ENCODE measurements at places on chromosomes 2 and 18.

DNA sequence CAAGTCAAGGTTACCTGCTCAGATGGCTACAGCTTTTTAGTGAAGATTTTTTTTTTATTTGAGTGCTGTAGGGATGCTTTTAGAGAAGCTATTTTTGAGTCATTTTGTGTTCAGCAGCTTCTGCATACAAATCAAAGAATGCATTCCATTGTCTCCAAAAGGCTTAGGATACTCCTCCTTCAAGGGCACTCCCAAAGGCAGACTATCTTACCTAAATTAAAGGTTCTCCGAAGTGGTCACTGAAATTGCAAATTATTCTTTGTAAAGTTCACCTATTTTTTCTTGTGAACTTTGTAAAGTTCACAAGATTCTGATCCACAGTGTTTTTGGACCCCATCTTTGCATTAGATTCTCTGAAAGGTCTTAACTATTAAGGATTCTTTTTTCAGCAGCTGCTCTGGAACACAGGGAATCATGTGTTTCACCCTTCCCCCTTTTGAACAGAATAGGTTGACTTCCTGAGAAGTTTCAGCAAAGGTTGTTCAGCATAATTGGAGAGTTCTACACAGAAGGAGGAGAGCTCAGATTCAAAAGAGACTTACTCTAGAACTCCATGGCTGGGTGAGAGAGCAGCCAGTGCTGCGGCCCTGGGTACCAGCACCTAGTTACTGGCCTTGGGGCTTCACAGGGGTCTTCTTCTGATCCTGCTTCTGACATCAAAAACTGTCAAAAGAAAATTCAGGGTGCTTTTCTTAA, 14.5 kb downstream of the CLIP4 start:
- no peak for DNase-seq

DNA sequence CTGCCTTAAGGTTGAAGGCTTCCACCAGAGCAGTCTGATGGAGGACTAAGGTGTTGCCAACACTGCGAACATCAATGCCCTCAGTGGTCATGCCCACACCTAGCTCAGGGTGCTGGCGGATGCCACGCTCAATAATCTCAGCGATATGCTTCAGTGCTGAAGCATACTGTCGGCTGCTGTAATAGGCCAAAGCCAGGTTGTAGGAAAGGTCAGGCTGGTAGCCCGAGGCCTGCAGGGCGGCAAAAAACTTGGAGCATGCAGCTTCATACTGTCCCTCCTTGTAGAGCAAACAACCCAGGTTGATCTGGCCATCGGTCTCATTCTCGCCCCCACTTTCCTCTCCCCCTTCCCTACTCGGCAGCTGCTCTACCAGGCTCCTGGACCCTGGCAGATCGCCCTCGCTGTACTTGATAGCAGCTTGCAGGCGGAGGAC, 159.4 kb downstream of the AGPS start:
- DNase-seq = no peak

DNA sequence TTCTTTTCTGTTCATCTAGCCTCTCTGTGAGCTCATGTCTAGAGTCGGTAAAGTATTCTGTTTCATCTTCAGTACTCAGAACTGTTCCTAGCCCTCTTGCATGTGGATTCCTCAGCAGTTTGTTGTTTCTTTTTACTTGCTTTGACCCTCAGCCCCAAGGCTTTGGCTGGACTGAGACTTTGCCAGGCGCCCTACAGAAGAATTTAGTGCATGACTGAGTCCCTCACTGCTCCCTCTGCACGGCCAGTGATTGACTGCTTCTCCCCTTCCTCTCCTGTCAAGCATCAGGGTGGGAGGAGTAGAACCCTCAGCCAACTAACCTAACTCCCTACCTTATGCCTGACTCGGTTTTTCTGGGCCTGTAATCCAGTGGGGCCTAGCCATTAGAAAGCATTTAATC, 109.8 kb downstream of the ESCO1 start:
- DNase-seq = no peak

GRCh38 chr2:108315444-108315934, 26.8 kb downstream of the SULT1C2 start:
- DNase-seq = no peak

GRCh38 chr2:20540587-20541293, 93.9 kb downstream of the RHOB start:
- no peak for DNase-seq

GRCh38 chr18:6056171-6056910, 161.0 kb upstream of the TMEM200C start:
- DNase-seq = no peak

- no peak for DNase-seq
Observed at GRCh38 chr2:229779650-229780049, 65.3 kb upstream of the DNER start.

DNA sequence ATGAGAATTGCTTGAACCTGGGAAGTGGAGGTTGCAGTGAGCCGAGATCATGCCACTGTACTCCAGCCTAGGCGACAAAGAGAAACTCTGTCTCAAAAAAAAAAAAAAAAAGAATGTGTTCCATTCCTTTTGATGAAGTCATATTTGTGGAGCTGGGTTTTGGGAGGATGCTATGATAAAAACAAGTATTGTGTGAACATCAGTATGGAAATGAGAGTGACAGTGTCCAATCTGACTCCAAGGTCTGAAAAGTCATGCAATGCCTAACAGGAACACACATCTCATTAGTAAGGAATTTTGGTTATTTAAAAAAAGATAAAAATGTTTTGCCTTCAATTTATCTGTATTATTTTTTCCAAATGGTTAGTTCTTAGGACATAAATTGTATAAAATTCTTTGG, 11.8 kb downstream of the GCFC2 start:
- no peak for DNase-seq

GRCh38 chr18:22040533-22040932, 128.9 kb upstream of the GATA6 start:
- DNase-seq = no peak

- no peak for DNase-seq
Observed at GRCh38 chr18:74937291-74937690, 271.6 kb downstream of the PTGR3 start.

GRCh38 chr2:58715344-58715743, 474.2 kb upstream of the FANCL start:
- no peak for DNase-seq

DNA sequence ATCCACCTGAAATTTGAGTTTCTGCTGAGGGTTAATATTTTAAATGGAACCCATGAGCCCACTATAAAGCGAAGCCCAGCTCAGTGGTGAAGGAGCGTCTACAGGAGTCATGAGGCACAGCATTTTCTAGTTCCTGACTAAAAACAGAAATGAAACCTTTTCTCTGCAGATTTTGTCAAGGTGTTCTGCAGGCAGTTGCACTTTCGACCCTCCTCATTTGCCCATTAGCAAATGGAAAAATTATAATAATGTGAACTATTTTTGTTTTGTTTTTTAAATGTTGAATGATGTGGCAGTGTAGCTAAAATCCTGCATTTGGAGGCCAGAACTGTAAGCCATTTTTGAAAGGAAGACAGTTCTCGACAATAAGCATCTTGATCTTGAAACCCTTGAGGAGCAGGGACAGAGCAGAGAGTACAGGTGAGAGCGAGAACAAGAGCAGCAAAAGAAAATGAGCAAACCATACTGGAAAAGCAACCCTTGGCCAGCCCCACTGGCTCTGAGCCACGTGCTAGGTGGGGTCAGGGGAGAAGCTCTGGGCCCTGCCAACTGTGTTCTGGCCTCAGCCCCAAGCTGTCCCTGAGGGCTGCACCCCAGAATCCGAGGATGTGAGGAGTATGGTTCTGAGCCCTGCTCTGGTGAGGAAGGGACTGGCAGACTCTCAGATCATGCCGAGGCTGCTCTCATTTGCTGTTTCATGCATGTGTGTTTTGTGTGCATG, 26.4 kb upstream of the COPS8 start:
- DNase-seq = no peak

GRCh38 chr18:77096936-77097886, 35.4 kb downstream of the MBP start:
- no peak for DNase-seq

DNA sequence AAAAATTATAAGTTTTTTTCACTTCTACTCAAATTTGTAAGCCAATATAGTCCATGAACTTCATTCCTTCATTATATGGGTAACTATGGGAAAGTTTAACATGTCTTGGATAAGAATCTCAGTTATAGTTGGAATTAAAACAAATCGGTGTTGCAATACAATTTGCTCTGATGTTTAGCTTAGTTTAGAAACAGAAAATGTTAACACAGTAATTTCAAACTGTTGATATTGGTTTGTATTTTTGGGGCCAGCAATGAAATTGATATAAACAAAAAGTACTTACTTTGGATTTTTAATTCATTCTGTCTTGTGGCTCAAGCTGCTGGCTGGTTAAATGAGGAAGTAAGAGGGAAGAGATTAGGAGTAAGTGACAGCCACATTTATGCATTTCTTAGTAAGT, 368.5 kb upstream of the NT5C1B start:
- no peak for DNase-seq

- DNase-seq = no peak
Observed at GRCh38 chr2:157848213-157848612, 27.9 kb downstream of the ACVR1 start.

GRCh38 chr2:68126561-68126960, 31.1 kb upstream of the PNO1 start:
- DNase-seq = no peak

GRCh38 chr2:127000937-127001336, 102.2 kb downstream of the TEX51 start:
- no peak for DNase-seq

GRCh38 chr18:38456253-38456652, 890.7 kb upstream of the CELF4 start:
- no peak for DNase-seq

- no peak for DNase-seq
Observed at GRCh38 chr2:213696442-213696841, 412.2 kb downstream of the SPAG16 start.

DNA sequence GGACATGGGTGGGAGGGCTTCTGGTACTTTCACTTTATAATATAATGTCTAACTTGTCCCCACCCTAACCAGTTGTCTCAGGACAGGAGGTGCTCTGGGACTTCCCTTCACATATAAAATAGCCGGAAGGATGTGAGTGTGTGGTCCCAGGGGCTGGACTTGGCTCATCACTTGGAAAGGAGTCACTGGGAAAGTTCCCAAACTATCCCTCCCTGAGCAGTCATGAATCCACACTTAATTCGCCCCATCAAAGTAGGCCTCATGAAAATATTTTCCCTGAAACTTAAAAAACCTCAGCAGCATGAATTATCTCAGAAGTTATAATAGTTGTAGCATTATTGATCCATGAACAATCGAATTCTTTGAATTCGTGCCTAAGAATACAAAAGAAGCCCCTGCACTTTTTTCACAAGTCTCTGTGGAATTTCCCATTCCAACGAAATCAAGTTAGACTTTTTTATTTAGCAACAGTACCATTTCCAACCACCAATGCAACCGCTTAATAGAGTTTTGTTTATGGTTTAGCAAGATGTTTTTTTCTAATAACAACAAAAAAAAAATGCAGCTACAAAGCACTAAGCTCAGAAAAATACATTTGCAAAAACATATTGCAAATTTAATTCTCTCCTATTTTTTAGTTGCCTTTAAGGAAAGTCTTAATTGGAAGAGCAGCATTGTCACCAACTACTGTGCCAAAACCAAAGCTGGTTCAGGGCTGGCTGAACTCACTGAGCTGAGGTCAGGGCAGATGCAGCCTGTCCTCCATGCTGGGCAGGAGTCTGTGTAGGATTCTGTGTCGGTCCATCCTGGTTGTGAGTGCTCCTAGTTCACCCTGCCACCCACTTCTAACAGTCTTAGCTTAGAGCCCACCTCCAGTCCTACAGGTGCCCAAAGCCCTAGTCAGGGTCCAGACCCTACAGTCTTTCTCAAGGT, 68.8 kb upstream of the SPTBN1 start:
- DNase-seq = no peak

- no peak for DNase-seq
Observed at GRCh38 chr2:28403370-28403956, 10.8 kb downstream of the FOSL2 start.

GRCh38 chr2:241774419-241775222, 2.0 kb upstream of the GAL3ST2 start:
- DNase-seq = no peak

GRCh38 chr2:42141687-42142546, 27.2 kb upstream of the EML4 start:
- no peak for DNase-seq

DNA sequence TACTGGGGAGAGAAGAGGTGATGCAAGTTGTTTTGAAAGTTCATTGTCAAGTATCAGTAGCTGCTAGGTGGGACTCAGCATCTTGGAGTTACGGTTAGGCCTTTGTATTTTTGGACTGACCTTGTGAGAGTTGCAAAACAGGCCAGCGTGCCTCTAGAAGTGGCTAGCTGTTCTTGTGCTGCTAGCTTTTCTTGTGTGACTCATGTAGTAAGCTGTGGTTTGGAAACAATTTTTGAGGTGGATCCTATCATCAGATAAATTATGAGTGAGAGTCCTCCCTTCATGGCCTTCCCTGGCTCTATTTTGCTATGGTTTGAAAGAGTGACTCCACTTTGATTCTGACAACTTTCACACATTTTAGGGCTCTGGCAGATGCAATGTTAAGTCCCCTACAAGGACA, 409.2 kb upstream of the HS6ST1 start:
- DNase-seq = no peak

GRCh38 chr2:1024981-1025380, 74.3 kb downstream of the SNTG2 start:
- DNase-seq = no peak

GRCh38 chr2:167859676-167860075, 387.7 kb downstream of the STK39 start:
- DNase-seq = no peak

- no peak for DNase-seq
Observed at GRCh38 chr2:161881465-161881864, 192.6 kb downstream of the DPP4 start.

DNA sequence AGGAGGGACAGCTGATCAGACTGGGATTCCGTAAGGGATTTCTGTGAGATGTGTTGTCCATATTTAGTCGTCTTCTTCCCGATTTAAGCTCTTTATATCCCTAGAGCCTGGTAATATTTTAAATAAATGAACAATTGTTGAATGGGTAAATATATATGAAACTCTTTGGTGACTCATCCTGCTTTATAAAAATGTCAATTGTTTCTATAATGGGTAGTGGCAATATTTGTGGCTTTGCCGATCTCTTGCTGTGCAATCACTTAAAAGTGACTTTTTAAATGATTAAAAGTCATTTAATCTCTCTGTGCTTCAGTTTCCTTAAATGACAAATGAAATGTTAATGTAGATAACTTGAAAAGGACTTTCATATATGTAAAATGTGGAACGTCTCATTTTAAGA, 339.2 kb downstream of the RNF144A start:
- DNase-seq = no peak

- DNase-seq = no peak
Observed at GRCh38 chr18:12929477-12930083, 18.2 kb upstream of the SEH1L start.

DNA sequence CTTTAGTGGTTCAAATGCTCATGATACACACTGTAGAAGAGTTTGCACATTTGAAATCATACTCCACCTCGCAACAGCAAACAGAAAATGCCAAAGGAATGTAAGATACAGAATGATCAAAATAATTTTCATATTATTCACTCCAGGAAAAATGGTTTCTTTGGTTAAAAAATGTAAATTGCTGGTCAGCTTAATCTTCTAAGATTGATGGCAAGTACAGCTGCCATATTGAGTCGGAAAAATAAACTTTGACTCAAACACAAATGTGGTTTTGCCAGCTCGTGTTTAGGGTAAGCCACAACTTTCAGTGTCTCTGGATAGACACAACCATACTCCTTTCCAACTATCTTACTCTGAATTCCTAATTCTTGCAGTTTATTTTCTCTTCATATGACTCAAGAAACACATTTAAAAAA, 154.9 kb upstream of the SMIM21 start:
- DNase-seq = no peak

- no peak for DNase-seq
Observed at GRCh38 chr2:68157002-68157401, 686 bp upstream of the PNO1 start.

GRCh38 chr18:49859725-49860124, 46.4 kb upstream of the ACAA2 start:
- no peak for DNase-seq
